Ovary (tissue), 10 donors: ENCODE measurements at places on chromosomes 3 and 15. TPM values are rescaled to one million over a fixed set of nuclear protein-coding genes. Genes with fewer than 3 reads are reported as not detected.

Gene RASGRP1
- polyA plus RNA-seq = 0.13 TPM

Gene CTXN2
- not detected for polyA plus RNA-seq

Gene IL5RA
- 0.07 TPM for polyA plus RNA-seq

Gene CCR9
- polyA plus RNA-seq = not detected

Gene PLSCR4
- 36.3 TPM for polyA plus RNA-seq

Gene COL8A1
- polyA plus RNA-seq = 27.3 TPM
